ENCODE measurements at places on chromosomes 13 and 19. TPM values are rescaled to one million over a fixed set of nuclear protein-coding genes. Genes with fewer than 3 reads are reported as not detected.
A peak's percentile ranks its signal among the peaks of the same experiment; 100 is the strongest.

SOHLH2 gene
- 1.5 TPM for total RNA-seq

ZNF556 gene
- total RNA-seq, result not detected

SYCN gene
- 0.77 TPM for total RNA-seq

ZIC2 gene
- total RNA-seq, result not detected

DNA sequence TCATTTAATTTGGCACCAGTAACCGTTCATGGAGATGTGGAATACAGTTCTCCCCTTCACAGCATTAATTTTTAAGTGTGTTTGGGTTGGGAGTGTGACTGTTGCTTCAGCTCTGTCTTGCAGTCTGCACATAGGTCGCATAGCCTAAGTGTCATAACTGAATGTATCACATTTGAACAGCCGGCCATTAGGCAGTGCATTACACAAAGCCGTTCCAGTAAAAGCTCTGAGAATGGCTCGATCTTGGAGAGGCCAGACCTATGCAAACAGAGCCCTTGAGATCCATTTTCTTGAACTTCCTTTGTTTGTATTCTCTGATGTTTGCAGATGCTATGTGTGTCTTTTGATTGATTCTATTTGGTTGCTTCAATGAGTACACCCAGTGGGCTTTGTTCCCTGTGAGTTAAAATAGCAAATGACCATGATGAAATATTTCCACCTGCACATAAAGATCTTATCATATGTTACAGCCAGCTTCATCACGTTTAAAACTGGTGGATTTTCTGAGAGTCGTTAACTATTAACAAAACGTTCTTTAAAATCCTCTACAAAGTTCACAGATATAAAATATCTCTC is 1104.9 kb upstream of the SLC10A2 start:
- no peaks in the 10 kb centered on the region for H3K4me1 ChIP-seq
- H3K27me3 ChIP-seq, result no peaks in the 10 kb centered on the region
- no peaks in the 10 kb centered on the region for H3K36me3 ChIP-seq
- DNase-seq, result no peak

- no peak for DNase-seq
- H3K4me1 ChIP-seq, result no peaks in the 10 kb centered on the region
- H3K36me3 ChIP-seq, result no peaks in the 10 kb centered on the region
- H3K27me3 ChIP-seq, result no peaks in the 10 kb centered on the region
- H3K27ac ChIP-seq, result no peak overlapping the region
Measured at GRCh38 chr13:20353973-20354372, 121.9 kb upstream of the GJB6 start.

DNA sequence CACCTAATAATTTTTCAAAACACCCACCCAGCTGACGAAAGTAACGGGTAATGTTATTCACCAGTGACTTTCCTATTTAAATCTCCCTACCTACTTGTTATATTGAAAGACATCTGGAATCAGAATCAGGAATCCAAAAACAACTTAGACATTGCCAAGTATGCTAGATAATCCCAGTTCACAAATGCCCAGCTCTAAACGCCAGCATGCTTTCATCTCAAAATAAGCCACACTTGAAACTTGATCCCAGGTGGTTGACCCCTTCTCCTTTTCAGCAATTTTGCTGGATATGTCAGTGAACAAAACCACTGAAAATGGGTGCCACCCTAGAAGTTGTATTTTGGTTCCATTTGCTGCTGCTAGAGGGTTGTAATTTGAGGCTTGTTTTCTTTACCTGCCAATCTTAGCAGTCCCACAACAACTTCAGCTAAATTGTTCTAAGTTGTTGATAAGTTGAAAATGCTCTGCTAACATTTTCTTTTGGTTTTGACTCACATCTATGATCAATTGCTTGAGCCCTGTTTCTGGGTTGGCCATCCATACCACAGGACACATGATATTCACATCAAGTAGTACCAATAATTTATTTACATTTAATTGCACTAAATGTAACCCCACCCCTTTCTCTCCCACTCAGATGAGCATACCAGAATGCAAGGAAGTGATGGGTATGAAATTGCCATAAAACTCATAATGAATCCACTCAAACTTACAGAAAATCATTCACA is 66.4 kb downstream of the DCT start:
- H3K27ac ChIP-seq, result no peak overlapping the region
- no peaks in the 10 kb centered on the region for H3K36me3 ChIP-seq
- no peak overlapping the region for H3K4me3 ChIP-seq

DNA sequence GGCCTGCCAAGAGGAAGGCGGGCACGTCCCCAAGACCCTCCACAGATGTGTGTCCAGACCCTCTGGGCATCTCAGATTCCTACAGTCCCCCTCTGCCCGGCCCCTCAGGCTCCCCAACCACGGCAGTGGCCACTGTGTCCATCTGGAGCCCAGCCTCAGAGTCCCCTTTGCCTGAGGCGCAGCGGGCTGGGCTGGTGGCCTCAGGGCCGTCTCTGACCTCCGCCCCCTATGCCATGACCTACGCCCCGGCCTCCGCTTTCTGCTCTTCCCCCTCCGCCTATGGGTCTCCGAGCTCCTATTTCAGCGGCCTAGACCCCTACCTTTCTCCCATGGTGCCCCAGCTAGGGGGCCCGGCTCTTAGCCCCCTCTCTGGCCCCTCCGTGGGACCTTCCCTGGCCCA is 17.7 kb downstream of the CRX start:
- no peaks in the 10 kb centered on the region for H3K4me1 ChIP-seq
- H3K4me3 ChIP-seq, result no peak overlapping the region
- no peak overlapping the region for H3K27ac ChIP-seq

DNA sequence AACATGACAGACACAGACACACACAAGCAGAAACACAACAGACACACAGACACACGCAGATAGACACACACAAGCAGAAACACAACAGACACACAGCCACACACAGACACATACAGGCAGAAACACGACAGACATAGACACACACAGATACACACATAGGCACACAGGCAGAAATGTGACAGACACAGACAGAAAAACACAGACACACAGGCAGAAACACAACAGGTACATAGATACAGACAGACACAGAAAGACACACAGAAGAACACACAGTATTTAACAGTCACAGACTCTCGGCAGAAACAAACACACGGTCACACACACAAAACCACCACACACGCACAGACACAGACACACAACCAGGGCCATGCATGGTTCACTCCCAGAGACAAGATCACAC is 905 bp downstream of the TBXA2R start:
- peak overlapping the region; percentile 91 for H3K27ac ChIP-seq
- peaks cover 46% of the 10 kb centered on the region for H3K4me1 ChIP-seq
- no peaks in the 10 kb centered on the region for H3K36me3 ChIP-seq
- peak overlapping the region; percentile 42 for H3K4me3 ChIP-seq

- H3K36me3 ChIP-seq, result no peaks in the 10 kb centered on the region
- H3K4me1 ChIP-seq, result no peaks in the 10 kb centered on the region
- H3K27me3 ChIP-seq, result no peaks in the 10 kb centered on the region
- no peak overlapping the region for H3K27ac ChIP-seq
Measured at GRCh38 chr19:39870171-39870971, 24.2 kb upstream of the FBL start.

- peaks cover 62% of the 10 kb centered on the region for H3K36me3 ChIP-seq
- DNase-seq, result no peak
- no peaks in the 10 kb centered on the region for H3K27me3 ChIP-seq
- H3K27ac ChIP-seq, result no peak overlapping the region
- no peaks in the 10 kb centered on the region for H3K4me1 ChIP-seq
- no peak overlapping the region for H3K4me3 ChIP-seq
Measured at GRCh38 chr19:21308773-21309172, 20.4 kb downstream of the ZNF708 start.

DNA sequence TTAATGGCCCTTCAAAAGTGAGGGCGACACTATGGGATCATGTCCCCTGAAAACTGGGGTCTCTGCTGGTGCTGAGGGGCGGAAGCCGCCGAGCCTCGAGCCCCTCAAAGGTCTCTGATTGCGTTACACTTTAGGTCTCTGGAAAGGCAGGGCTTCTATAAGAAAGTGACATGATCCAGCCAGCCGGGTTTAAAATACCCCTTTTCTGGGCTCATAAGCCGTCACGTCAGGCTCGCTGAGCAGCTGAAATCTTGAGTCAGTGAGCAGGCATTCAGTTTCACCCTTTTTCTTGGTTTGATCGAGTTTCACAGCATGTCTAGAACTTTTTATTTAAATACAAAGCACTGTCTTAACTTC is 600 bp upstream of the HMGB1 start:
- H3K36me3 ChIP-seq, result peaks cover 13% of the 10 kb centered on the region
- peak overlapping the region; percentile 97 for H3K4me3 ChIP-seq
- peaks cover 28% of the 10 kb centered on the region for H3K4me1 ChIP-seq
- no peaks in the 10 kb centered on the region for H3K27me3 ChIP-seq

DNA sequence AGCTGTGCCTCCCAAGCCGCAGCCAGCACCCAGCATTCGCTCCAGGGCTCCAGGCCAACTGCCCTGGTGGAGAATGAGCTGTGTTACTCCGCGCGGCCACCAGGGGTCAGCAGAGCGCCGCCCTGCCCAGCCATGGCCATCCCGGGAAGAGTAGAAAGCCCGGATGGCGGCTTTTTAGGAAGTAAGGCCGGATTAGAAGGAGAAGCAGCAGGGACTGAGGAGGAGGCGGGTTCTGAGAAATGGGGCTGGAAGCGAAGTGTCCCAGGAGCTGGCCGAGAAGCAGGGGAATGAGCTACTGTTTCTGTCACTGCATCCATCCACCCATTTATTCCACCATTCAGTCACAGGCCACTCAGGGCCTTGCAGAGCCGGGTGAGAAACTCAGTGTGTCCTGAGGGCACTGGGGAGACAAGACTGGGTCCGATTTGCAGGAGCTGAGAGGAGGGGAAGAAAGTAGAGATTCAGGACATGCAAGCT is 6.6 kb upstream of the NPAS1 start:
- no peaks in the 10 kb centered on the region for H3K36me3 ChIP-seq
- H3K27me3 ChIP-seq, result no peaks in the 10 kb centered on the region
- H3K4me1 ChIP-seq, result peaks cover 4% of the 10 kb centered on the region
- H3K4me3 ChIP-seq, result no peak overlapping the region
- no peak overlapping the region for H3K27ac ChIP-seq

GRCh38 chr13:38844581-38844980 is 146.1 kb downstream of the STOML3 start:
- no peak overlapping the region for H3K27ac ChIP-seq
- DNase-seq, result no peak
- no peaks in the 10 kb centered on the region for H3K4me1 ChIP-seq
- H3K27me3 ChIP-seq, result no peaks in the 10 kb centered on the region
- H3K36me3 ChIP-seq, result no peaks in the 10 kb centered on the region
- H3K4me3 ChIP-seq, result no peak overlapping the region

DNA sequence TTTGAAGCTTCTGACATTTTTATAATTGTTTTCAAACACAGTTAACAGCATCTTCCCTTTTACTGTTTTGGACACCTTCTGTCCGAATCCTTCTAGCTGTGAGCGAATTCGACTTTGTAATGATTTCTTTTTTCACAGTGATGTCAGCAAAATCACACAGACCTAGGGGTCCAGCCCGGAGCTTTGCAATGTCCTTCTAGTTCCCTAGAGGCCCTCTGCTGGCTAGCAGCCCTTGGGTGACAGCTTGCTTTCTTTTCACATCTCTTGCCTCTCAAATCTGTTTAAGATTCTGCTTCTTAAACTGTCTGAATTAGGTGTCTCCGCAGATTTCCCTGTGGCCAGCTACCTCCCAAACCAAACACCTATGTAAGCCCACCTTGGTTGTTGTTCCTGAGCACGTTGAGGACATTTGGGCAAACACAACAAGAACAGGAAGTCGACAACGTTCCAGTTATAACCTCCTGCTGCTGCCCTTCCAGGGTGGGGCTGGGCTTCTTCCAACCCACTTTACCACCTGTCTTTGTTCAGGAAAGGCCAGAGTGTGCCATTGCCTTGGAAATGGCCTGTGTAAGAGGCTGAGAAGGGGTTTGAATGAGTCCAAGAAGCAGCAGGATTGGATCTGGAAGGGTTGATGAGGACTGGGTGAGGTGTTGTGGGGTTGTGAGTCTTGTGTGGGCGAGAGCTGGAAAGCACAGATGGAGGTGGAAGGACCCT is 123.1 kb downstream of the ATP8A2 start:
- no peak for DNase-seq
- no peaks in the 10 kb centered on the region for H3K36me3 ChIP-seq
- H3K27ac ChIP-seq, result no peak overlapping the region
- H3K4me3 ChIP-seq, result no peak overlapping the region
- no peaks in the 10 kb centered on the region for H3K27me3 ChIP-seq

DNA sequence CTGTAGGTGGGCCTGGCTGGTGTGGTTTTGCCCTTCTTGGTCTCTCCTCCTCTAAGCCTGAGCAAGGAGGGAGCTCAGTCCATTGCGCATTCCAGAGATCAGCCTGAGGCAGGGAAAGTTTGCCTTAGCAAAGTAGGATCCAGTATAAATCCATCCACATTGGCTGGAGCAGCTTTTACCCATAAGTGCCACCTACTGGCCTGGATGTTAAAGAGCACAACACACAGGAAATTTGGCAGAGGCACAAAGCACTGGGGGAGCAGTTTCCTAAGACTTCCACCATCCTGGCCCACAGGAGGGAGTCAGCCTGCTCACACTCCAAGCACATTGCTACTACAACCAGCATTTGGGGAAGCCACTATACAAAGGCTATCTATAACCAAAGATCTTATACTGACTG is 1124.2 kb downstream of the SLITRK1 start:
- no peak for DNase-seq
- no peaks in the 10 kb centered on the region for H3K4me1 ChIP-seq
- no peaks in the 10 kb centered on the region for H3K36me3 ChIP-seq
- H3K27me3 ChIP-seq, result no peaks in the 10 kb centered on the region
- no peak overlapping the region for H3K27ac ChIP-seq
- H3K4me3 ChIP-seq, result no peak overlapping the region

- H3K27ac ChIP-seq, result no peak within 1 kb of the TSS
- DNase-seq, result no peak
- no peaks in the 10 kb centered on the region for H3K4me1 ChIP-seq
- H3K4me3 ChIP-seq, result no peak within 1 kb of the TSS
- no peaks in the 10 kb centered on the region for H3K27me3 ChIP-seq
- no peaks in the 10 kb centered on the region for H3K36me3 ChIP-seq
Measured at GRCh38 chr19:5839065-5840017, at the start of gene FUT6. FUT6 (minus strand) TSS chr19:5839702; CDS start chr19:5832567, 7,135 bp downstream.

GRCh38 chr19:33552191-33552927 is 30.8 kb upstream of the PEPD start:
- H3K4me1 ChIP-seq, result no peaks in the 10 kb centered on the region
- H3K27ac ChIP-seq, result no peak overlapping the region
- H3K27me3 ChIP-seq, result no peaks in the 10 kb centered on the region
- DNase-seq, result no peak

Data from heart left ventricle (tissue), 16 donors.